ENCODE measurements at places on chromosomes 12 and 14. TPM values are rescaled to one million over a fixed set of nuclear protein-coding genes. Genes with fewer than 3 reads are reported as not detected.

The GPR68 gene
- total RNA-seq, result 3.6 TPM

The ZNF10 gene
- total RNA-seq, result 5.9 TPM

The SOAT2 gene
- total RNA-seq, result not detected

The SLC38A4 gene
- total RNA-seq, result under 0.01 TPM

The ANO4 gene
- 2.1 TPM for total RNA-seq

The PIP4K2C gene
- 43.5 TPM for total RNA-seq

- no peak for DNase-seq
Observed at GRCh38 chr14:90797451-90797850, 18.8 kb downstream of the TTC7B start.

GRCh38 chr14:23538785-23539184, 12.8 kb downstream of the ZFHX2 start:
- DNase-seq, result no peak

DNA sequence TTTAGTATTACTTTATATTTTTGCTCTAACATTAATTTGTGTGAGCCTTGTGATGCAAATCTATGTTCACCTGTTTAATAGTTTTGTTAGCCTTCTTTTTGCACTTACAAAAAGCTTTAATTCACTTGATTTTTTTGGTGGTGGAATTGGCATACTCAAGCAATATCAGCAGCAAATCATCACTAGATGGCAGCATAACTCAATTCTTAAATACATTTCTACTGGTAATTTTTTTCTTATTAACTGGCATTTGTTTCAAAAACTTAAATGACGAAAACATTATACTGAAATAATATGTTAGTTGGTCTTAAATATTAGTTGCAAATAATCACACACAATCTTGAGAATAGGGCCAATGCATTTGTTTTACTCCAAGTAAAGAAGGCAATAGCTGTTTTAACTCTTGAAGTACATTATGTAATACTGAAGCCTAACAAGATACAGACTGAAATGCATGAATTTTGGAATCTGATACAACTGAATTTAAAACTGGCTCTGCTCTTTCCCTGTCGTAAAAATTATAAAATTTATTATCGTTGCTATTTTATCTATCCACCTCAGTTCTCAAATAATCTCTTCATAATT, 151.5 kb downstream of the ATXN7L3B start:
- peak; percentile 69 for DNase-seq

GRCh38 chr14:91378930-91379578, 38.6 kb downstream of the CCDC88C start:
- DNase-seq, result no peak

DNA sequence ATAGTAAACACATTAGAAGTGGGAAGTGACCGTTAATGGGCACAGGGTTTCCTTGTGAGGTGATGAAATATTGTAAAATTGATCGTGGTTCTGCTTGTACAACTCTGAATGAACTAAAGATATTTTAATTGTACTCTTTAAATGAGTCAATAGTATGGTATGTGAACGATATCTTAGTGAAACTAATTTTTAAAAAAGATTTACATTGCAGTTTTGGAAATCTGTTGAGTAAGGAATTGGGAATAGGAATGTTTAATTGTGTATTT, 1.7 kb downstream of the ZNF410 start:
- DNase-seq, result no peak

DNA sequence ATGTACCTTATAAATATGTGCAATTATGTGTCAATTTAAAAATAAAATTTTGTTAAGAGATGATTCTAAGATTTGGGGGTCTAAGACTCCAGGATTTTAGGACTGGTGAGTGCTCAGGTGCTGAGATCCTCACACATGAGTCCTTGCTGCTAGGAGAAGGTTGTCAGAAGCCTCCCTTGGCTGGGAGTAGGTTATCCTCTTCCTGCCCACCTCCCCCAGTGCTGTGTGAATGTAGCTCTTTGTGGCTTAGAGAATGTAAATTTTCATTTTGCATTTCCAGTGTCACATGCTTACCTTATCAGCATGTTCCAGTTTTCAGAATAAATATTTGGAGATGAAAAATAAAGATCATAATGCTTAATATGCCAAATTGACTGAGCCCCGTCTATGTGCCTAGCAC, 114.2 kb upstream of the MDM1 start:
- DNase-seq, result no peak

DNA sequence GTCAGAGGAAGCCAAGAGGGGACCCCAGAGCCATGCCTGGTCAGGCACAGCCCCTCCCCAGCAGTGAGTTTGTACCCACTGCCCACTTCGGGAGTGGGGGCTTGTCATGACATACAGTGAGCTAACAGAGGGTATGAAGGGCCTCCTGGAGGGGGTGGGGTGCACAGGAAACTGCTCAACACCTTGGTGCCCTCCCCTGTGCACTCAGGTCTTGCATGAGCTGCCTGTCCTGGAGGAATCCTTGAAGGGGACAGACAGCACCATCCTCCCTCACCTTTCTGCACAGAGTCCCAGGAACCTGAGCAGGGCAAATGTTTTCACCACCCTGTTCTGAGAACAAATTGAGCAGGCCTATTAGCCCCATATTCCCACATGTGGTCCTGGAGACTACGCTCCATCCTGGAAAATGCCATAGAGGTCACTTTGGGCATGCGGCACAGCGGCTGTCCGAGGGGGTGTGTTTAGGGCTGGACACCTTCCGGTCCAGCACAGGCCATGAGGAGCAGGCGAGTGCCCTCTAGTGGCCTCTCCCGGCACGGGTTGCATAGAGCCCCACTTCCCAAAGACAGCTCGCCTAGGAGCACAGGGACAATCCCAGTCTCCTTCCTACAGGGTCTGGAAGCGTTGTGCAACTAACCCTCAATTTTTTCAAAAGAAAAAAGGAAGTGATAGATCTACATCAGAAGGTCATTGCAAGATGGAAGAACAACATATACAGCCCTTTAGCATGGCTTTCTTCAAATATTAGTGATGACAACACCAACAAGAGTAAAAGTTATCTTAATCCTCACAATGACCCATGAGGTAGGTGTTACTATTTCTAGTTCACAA, 31.9 kb upstream of the ZFP36L1 start:
- peak; percentile 59 for DNase-seq

- DNase-seq, result no peak
Observed at GRCh38 chr14:92464716-92465115, 48.9 kb upstream of the RIN3 start.
